Activated CD4-positive, CD25-positive, alpha-beta regulatory T cell treated with anti-CD3 and anti-CD28 coated beads, Interleukin-2, amount 50 U/mL, for 24 hours (primary cell): ENCODE measurements at places on chromosomes 4 and X.
A peak's percentile ranks its signal among the peaks of the same experiment; 100 is the strongest.

- no peak for ATAC-seq
These were observed 396.8 kb downstream of the TRAM1L1 start for GRCh38 chr4:116688536-116688935.

GRCh38 chr4:6825403-6825802 lies 42.9 kb downstream of the KIAA0232 start:
- ATAC-seq = no peak

DNA sequence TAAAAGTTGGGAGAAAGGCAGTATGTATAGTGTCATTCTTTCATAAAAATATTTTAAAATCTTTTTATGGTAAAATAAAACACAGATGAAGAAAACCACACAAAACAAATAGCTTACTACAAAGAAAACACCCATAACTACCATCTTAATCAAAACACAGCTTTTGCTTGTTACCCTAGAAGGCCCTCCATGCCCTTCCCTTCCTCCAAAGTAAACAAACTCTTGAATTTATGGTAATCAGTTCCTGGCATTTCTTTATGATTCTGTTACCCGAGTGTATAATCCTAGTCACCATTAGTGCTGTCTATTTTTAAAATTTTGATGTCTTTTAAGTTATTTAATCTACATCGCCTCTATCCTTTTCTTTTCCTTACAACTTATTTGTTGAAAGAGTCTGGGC lies 170.9 kb downstream of the APBB2 start:
- no peak for ATAC-seq

- no peak for ATAC-seq
These were observed 1793.7 kb upstream of the TENM3 start for GRCh38 chr4:180449395-180449956.

DNA sequence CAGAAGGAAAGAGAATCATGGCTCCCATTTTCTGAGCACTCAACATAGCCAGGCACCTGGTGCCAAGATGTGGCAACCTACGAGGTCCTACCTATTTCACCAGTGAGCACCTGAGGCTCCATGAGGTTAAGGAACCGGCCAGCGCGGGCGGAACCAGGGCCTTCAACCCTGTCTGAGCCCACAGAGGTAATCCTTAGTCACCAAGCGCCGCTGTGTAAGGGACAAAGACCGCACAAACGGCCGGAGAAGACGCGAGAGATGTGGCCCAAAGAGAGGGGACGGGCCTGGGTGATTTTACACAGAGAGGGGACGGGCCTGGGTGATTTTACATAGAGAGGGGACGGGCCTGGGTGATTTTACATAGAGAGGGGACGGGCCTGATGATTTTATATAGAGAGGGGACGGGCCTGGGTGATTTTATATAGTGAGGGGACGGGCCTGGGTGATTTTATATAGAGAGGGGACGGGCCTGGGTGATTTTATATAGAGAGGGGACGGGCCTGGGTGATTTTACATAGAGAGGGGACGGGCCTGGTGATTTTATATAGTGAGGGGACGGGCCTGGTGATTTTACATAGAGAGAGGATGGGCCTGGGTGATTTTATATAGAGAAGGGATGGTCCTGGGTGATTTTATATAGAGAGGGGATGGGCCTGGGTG lies 114.2 kb downstream of the SMIM20 start:
- no peak for ATAC-seq

- no peak for ATAC-seq
These were observed 5.0 kb downstream of the TFDP3 start for GRCh38 chrX:133213117-133213516.

DNA sequence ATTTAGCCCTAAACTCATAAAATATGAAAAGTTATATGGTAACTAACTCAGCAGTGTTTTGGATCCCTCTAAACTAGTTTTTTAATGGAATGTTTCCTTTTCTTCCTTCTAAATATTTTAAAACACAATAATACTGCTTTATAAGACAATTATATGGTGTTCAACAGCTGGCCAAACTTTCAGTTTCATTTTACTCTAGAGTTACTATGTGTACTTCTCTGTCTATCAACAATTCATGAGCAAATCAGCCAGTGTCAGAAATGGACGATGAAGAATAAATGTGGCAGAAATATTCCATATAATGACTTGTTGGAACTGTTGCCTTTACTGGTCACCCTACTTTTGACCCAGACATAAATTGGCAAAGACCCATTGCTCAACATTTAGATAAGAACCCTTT lies 64.8 kb upstream of the CXXC4 start:
- ATAC-seq = no peak

DNA sequence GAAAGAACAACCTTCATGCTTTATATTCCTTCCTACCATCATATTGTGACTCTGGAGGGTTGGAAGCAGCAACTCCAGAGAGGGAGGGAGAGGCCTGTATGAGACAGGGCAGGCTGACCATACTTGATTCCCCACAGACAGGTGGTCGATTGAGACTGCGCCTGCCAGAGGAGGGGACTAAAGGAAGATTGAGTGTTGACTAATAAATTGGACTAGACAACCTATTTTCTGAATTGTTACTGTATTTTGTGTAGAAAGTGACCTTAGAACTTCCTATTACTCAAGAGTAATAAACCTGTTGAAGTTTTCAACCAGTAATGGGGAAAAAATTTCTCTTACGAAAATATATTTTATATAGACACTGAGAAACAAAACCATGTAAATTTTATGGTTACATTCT lies 301.5 kb downstream of the INPP4B start:
- ATAC-seq = no peak

GRCh38 chr4:150078041-150078578 lies at the start of gene DCLK2:
TSS of gene DCLK2 (plus strand) at chr4:150078445. CDS start at chr4:150079028, 583 bp downstream.
- no peak for ATAC-seq

- no peak for ATAC-seq
These were observed 7.1 kb upstream of the NEIL3 start for GRCh38 chr4:177302371-177303100.

GRCh38 chr4:122798101-122798500 lies 28.5 kb upstream of the FGF2 start:
- no peak for ATAC-seq

- ATAC-seq = no peak
These were observed 109.6 kb upstream of the STIM2 start for GRCh38 chr4:26751004-26751403.

DNA sequence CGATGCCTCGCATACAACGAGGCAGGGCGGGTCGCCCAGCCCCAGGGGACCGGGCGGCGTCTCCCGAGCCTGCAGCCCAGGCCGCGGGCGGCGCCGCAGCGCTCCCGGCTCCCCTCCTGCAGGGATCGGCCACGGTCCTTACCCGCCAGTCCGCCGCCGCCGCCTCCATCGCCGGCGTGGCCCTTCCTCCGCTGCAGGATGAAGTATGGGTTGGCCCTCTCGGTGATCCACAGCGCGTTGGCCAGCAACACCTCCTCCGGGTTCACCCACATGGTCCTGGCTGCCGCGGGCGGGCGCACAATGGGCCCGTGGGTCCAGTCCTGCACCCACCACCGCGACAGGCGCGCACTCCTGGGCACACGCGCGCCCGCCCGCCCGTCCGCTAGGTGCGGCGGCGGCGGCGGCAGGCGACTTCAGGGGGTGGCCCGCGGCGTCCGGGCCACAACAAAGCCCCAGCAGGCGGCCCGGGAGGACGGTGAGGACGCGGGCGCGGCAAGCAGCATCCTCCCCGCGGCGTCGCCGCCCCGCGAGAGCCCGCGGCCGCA lies 339 bp downstream of the TBC1D9 start:
- peak; percentile 61 for ATAC-seq

DNA sequence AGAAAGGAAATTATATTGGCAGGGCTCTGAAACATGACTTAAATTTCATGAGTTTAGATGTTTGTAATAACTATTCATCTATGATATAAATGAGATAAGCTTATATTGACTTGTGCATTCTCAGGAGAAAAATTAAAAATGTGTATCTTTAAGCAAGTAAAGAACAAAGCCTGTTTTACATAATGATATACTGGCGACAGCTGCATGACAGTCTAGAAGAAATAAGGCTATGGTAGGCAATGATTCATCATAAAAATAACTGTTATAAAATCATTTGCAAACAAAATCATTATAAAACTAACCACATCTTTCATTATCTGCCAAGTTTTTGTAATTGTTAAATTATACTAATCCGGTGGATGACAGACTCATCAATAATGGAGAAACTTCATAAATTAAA lies 188.1 kb downstream of the ADAM29 start:
- no peak for ATAC-seq

- ATAC-seq = no peak
These were observed 156.9 kb downstream of the NKX6-1 start for GRCh38 chr4:84342161-84342560.

- ATAC-seq = no peak
These were observed 38.2 kb downstream of the NHS start for GRCh38 chrX:17413228-17413627.

DNA sequence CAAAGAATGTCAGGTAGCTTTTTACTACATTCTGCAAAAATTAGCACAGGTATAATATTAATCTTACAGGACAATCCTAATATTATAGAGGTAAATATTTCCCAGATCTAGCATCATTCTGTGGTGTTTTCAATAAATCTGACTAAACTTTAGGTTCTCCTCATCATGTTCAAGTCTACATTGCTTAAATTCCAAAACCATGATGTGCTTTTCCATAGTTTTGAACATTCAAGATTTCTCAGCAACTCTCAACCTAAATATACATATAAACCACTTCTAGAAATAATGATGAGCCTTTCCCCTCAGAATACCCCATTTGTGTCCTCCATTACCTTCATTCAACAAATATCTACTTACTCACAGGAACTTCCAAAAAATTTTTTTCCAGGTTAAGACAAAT lies 23.1 kb downstream of the EIF4E start:
- no peak for ATAC-seq

GRCh38 chrX:115895678-115896329 lies 274.7 kb upstream of the AGTR2 start:
- ATAC-seq = no peak

- ATAC-seq = no peak
These were observed 833.0 kb upstream of the POU3F4 start for GRCh38 chrX:82675104-82675503.

DNA sequence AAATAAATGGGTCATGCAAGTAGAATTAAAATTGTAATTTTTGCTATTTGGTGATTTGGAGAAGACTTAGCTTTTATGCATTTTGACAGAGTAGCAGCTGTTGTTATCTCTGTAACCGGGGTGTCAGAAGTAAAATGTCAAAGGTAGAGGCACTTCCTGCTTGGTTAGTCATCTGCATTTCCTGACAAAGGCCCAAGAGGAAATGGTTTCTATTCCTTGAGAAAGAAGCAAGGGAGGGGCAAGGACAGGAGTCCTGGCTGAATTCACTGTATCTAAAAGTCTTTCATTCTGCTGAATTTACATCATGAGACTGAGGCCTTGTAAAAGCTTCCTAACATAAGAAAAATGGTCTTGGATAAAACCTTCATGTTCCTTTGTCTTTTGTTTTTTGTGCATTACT lies 550.9 kb upstream of the BOD1L1 start:
- ATAC-seq = no peak

GRCh38 chrX:31237189-31237588 lies 165.3 kb upstream of the FTHL17 start:
- no peak for ATAC-seq

DNA sequence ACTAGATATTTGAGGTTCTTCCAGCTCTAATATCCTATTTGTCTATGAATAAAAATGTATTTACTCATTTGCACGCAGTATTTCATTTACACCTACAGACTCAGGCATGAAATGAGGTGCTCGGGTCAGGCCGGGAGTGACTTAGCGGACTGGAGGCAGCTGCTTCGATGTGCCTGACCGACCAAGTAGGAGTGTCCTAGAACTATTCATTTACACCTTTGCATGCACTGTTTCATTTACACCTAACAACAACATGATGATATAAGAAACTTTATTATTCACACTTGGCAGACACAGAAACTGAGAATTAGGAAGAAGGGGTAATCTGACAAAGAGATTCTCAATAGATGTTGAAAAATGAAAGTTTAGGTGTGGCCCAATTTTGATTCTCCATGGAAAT lies 28.7 kb upstream of the FAT1 start:
- no peak for ATAC-seq

GRCh38 chrX:38214551-38215531 lies 5.8 kb downstream of the SRPX start:
- ATAC-seq = no peak

DNA sequence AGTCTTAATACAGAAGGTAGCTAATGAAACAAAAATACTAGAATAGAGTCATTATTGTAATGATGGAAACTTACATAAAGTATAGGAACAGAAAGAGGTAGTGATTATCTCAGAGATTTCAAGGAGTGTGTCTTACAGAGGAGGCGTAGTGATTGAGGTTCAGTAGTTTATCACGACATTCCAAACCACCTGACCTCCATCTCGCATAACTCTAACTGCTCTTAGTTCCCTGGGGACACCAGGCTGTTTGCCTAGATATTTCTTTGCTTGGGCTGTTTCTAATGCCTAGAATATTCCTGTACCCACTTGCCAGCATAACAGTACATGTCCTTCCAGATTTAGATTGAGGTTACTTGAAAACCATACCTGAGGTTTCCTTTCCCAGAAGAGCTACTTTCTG lies 29.1 kb downstream of the STAG2 start:
- ATAC-seq = no peak

DNA sequence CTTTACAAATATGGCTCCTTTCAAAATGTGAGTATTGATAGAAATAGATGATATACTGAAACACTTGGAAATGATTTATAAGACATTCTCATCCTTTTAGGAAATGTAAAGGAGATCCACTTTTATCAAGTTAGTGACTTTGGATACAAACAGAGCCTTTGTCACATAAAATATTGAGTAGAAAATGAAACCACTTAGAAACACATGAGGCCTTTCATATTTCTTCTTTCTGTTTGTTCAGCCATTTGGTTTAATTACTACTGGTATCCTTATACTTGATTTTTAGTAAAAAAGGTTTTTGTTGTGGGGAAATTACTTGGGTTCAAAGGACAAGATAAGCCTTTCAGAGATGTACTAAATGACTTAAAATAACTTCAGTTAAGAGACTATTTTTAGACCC lies 4.1 kb downstream of the STOX2 start:
- no peak for ATAC-seq

DNA sequence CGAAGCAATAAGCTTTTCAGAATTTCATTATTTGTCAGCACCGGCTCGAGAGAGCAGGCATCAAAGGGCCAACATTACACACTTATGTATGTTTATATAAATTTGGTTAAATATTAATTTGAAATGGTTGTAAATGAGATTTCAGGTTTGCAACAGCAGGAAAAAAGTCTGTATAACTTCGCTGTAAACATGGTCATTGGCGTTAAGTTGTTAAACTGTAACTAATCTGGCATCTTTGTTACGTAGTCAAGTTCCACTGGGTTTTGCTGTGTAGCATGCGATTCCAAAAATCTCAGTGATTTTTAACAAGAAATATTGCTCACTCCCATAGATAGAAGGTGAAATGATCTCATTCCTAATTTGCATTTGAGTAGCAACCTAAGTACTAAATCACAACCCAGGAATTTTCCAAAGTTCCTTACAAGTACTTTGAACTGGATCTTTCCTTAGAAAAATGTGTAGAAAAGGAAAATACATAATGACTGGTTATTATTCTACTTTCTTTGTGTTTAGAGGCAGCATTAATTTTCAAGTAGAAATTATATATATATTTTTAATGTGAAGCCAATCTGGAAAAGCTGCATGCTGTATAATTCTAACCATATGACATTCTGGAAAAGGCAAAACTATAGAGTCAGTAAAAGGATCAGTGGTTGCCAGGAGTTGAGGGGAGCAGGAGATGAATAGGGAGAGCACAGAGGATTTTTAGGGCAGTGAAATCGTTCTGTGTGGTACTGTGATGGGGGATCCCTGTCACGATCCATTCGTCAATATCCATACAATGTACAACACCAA lies 222.1 kb downstream of the CBR4 start:
- ATAC-seq = no peak

- no peak for ATAC-seq
These were observed 344.7 kb upstream of the FAM241A start for GRCh38 chr4:111800551-111800950.
